ENCODE measurements at places on chromosomes 4 and X.
A peak's percentile ranks its signal among the peaks of the same experiment; 100 is the strongest.

DNA sequence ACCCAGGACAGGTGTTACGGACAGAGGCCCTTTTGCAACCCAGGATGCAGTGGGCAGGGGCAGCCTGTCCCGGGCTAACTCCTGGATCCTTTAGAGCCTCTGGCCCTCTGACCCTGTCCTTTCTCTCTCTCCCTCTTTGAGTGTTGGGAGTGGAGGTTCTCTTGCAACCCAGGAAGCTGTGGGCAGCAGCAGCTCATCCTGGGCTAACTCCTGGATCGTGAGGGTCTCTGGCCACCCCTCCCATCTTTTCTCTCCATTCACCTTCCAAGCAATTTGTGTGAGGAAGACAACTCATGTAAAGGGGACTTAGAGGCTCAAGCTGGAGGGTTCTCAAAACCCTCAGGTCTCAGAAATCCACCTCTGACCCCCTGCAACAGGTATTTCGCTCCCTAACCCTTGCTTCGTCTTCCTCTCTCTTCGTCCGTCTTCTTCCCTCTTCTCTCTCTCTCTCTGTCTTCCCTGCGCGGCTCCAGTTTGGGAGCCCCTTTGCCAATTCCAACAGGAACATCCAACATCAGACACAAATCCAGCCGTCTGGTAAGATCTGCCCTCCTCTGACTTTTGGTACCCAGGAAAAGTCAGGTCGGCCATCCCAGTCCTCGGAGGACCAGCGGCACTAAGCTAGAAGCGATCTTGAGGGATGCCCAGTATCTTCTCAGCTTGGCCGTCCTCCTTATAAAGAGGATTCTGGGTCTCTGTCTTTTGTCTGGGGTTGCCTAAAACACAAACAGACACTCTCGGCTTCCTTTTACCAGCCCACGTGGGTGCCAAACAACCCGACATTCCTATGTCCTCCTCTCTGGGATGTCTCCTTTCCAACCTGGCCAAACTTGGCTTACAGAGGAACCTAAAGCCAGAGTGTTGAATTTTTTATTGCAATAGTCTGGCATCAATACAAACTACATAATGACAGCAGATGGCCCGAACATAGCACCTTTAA, 7.9 kb downstream of the ASMTL start:
- peak; percentile 31 for DNase-seq

- no peak for DNase-seq
These were observed 53.8 kb upstream of the INTU start for GRCh38 chr4:127578967-127579366.

DNA sequence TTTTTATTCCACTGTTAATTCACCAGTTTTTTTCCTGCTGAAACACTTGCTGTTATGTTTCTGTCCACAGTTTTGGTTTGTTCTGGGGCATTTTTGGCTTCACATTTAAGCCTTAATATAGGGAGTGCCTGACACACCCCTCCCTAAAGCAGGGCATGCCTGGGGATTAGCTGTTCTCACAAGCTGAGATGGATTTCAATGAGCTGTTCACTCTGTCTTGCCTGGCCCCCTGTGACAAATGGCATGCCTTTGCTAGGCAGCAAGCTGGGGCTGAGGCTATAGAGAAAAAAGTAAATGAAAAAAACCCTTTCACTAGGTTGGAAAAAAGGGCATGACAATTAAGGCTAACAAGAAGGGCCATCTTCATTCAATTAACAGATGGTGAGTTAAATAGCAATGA, 22.4 kb downstream of the LPAR4 start:
- DNase-seq: no peak

GRCh38 chrX:15515931-15516330, 15.3 kb downstream of the BMX start:
- DNase-seq: no peak

DNA sequence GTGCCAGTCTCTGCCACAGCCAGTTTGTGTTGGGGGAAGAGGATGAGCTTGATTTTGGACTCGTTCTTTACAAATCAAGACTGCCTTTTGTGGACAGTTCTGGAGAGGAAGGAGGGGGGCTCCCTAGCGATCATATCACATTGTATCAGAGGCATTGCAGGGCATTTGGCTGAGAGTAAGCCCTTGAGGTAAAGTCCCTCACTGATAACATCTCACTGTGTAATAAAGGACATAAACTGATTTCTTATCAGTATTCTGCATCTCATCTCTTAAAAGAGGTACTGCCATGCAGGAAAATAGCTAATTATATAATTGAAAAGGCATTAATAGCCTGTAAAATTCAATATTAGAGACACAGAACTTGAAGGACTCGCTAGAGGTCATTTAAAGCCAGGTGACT, 6.1 kb upstream of the IGFBP7 start:
- no peak for DNase-seq

Measured in spleen (tissue), 13 donors.